ENCODE measurements at places on chromosomes 5 and 9.

- ATAC-seq, result no peak
Observed at GRCh38 chr9:81053298-81054025, 635.9 kb downstream of the TLE1 start.

DNA sequence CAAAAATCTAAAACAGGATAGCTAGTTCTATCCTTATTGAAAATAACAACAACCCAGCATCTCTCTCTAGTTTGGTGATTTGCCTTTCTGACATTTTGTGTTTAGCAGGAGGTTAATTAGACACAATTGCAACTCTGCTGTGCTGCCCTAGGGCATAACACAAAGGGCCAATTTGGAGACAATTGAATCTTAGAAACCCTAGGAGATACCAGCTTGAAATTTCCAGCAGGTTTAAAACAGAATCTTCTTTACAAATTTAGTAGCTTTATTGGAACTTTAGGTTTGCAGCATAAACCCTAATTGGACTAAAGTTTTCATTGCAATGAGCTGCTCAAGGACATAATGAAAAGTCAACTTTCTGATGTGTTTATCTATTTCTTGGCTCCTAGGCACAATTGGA lies 166.7 kb upstream of the FER start:
- ATAC-seq, result no peak

DNA sequence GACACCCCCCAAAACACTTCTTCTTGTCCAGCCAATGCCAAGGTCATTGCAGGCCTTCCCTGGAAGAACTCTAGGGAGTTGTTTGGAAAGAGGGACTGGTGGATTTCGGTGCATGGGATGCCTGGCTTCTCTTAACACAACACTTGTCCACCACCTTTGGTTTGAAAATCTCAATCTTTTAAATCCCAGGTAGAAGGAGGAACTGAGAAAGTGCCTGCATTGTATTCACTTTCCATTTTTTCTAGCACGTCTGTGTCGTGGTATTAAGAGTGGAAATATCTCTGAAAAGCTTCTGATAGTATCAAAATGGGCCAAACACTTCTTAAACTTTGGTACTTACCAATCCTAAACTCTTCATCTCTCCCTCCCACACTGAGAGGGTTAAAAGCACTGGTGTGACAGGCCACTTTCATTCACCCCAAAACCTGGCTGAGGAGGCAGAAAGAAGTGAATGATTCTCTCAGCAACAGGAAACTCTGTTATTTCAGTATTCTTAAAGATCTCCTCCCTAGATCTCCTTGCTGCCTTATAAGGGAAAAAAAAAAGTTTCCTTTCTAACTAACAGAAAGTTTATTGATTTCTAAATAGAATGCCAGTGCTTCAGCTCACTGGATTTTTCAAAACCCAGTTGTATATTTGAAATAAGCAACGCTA lies 3.9 kb upstream of the NFIB start:
- ATAC-seq, result no peak

DNA sequence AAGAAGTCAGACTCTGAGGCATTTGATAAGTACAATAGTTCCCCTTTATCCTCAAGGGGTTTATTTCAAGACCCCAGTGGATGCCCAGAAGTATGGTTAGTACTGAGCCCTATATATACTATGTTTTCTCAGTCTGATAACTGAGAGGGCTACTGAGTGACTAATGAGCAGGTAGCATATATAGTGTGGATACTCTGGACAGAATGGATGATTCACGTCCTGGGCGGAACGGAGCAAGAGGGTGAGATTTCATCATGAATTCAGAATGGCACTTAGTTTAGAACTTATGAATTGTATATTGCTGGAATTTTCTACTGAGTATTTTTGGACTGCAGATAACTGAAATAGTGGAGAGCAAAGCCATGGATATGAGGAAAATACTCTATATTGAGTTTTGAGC lies 457.6 kb downstream of the PLK2 start:
- no peak for ATAC-seq

- no peak for ATAC-seq
Observed at GRCh38 chr9:107636571-107637381, 147.2 kb upstream of the KLF4 start.

GRCh38 chr9:98745470-98745869 lies 36.7 kb upstream of the GABBR2 start:
- ATAC-seq, result no peak

GRCh38 chr5:137090151-137090550 lies 409.0 kb downstream of the SPOCK1 start:
- no peak for ATAC-seq

DNA sequence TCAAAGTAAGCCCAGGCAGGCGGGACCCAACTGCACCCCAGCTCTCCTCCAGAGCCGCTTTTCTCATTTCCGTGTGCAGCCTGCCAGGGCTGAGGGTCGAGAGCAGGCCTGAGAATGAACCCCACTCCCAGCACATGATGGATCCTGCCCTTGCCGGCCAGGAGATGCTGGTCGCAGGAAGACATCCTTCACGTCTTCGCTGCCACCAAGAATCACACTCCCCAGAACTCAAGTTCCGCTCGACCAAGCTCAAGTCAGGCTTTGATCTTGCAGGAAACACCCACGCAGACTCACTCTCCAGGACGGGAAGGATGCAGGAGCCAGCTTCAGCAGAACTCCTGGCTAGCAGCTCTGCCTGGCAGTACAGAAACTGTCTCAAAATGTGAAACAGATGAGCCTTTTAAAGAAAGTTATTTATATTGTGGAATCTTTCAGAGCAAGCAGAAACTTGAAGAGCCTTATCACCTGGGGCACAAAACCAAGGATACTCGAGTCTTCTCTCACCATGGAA lies 102.4 kb downstream of the ROR2 start:
- peak; percentile 57 for ATAC-seq

- no peak for ATAC-seq
Observed at GRCh38 chr5:10660720-10661387, 97.0 kb downstream of the ANKRD33B start.

- no peak for ATAC-seq
Observed at GRCh38 chr5:101084353-101084752, 181.3 kb upstream of the ST8SIA4 start.

DNA sequence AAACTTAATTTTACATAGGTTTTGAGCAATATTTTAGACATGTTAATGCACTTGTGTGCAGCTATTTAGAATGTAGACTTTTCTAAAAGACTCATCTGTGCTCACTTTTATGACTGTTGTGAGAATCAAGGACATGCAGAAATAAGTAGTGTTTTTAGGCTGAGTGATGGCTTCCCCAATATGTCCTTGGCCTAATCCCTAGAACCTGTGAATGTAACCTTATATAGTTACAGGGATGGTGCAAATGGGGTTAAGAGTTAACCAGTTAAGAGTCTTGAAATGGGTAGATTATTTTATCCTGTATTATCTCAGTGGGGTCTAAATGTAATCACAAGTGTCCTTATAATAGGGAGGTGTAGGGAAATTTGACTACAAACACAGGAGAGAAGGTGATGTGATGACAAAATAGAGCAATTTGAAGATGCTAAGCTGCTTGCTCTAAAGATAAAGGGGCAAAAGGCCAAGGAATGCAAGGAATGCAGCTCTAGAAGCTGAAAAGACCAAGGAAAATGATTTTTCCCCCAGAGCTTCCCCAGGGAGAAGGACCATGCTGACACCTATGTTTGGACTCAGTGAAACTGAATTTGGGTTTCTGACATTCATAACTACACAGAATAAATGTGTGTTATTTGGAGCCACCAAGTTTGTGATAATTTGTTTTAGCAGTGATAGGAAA lies 298.0 kb upstream of the PAPPA start:
- ATAC-seq, result peak; percentile 59

DNA sequence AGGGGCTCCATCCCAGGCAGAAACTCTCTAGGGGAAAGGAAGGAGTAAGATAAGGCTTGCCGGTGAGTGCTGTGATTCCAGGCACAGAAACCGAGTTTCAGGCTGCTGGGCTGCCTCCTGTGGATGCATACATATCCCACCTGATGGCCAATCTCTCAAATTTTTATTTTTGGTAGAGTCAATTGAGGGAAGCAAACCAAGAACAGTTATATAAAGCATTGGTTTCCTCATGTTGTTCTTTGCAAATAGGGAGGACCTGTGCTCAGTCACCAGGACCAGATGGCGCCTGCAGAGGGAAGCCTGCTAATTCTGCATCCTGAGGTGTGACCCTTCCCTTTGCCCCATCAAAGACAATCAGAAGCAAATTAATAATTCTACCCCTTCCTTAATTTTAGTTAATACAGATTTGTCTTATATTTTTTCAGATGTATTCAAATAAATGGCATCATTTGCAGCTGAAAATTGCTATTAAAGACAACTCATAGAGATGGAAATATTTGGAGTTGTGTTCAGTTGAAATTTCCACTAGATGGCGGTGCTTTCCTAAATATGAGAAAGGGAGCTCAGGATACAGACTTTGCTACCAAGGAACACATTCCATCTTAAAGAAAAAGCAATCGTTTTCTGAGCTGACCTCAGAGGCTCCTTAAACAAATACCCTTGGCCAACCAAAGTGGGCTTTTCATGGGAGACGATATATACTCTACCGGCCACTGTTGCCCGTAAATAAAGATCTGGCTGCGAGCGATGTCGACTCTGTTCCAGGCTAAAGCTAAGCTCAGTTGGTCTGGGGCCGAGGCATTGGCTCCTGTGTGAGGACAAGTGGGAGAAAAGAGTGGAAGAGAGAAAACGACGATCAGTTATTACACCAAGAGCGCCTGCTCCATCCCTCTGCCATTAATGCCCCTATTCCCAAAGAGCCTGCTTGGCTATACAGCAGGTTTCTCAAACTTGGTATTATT lies 225.7 kb upstream of the KLF9 start:
- peak; percentile 96 for ATAC-seq

DNA sequence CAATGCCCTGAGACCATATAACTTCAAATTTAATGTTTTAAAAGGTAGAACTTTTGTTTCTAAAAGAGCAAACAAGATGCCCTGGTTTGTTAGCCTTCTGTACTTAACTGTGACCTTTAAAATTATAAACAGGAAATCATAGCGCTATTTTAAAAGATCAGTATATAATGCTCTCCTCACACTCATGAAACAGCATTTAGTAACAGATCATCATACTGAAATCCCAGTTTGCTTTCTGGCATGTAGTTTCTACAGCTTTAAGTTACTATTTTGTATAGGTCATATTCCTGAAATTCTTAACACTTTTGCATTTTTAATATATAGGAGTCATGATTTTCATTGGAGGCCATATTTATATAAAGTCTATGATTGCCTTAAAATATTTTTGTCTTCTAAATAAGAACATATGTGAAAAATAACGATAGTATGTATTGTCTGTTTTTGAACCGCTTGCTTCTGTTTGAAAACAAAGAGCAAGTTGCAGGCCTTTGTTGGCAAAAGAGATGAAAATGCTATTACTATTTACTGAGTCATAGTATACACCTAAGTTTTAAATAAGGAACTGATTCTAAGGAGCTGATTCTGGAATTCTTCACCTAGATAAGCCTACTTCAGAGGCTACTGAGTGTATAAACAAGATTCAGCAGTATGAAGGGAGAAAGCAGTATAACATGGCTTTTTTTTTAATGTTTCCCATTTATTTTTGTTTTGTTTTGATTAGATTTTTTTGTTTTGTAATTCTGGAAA lies 20.5 kb downstream of the SRFBP1 start:
- ATAC-seq, result no peak

- no peak for ATAC-seq
Observed at GRCh38 chr9:131627648-131628458, 82.5 kb downstream of the PRRT1B start.

DNA sequence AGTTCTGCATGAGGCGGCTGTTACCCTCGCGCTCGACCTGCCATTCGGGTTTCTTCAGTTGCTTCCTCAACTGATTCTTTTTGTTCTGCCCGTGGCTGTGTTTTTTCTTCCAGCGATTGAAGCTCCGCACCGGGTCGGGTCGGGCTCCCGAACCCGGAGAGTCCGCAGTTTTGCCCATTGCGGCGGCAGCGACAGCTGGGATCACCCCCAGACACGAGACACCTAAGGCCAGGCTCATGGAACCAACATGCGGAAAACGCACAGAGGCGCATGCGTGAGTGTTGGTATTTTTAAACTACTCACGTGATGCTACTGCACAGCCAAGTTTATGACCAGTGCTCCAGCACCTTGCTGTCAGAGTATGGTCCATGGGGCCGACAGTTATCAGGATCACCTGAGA lies 100.0 kb downstream of the SPATA31D1 start:
- no peak for ATAC-seq

Measured in SK-N-SH treated with all-trans-retinoic acid at 6 μM for 48 hours (cell line).